ENCODE measurements at places on chromosomes 16 and 17. TPM values are rescaled to one million over a fixed set of nuclear protein-coding genes. Genes with fewer than 3 reads are reported as not detected.

The CD300E gene
- 0.42 TPM for total RNA-seq

The TVP23A gene
- total RNA-seq: 3.7 TPM

The CCDC92B gene
- 0.32 TPM for total RNA-seq

The CACNA1H gene
- total RNA-seq: 10.6 TPM

The IRX5 gene
- 0.90 TPM for total RNA-seq

The HBM gene
- total RNA-seq: 14.8 TPM

The CHST5 gene
- total RNA-seq: not detected

The YPEL2 gene
- 28.4 TPM for total RNA-seq

The SLC5A2 gene
- total RNA-seq: 0.42 TPM

DNA sequence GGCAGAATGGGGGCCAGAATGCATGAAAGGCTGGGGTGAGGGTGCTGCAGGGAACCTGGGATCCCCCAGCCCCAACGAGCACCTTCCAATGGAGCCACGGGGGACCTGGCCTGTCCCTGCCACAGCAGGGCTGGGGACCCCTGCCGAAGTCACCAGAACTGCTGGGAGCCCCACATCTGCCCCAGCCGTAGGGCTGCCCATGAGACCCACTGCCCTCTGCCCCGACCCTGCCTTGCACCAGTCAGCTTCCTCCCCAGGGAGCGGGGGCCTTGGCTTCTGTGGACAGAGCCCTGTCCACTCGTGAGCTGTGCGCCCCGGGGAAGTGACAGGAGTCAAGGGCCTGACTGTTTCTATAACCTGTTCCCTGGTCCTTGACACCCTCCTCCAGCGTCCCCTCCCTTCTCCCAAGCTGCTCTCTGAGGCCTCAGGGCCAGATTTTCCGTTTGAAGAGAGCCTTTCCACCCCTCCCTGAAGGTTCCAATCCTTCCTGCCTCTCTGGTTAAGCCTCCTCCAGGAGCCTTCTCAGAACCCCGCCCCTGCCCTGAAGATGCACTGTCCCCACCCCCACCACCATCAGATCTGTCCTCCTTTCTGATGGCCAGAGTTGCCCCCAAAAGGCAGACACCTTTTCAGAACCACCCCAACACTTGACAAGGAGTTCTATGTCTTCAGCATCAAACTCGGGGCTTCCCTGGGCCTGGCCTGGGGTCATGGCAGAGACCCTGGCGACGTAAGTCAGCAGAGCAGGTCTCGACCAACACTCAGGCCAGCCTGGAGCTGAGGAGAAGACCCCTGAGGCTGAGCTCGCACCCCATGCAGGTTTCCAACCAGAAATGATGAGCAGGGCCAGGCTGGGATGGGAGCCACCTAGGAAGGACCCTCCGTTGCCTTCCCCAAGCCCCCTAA, 10.7 kb upstream of the PRR29 start:
- no peak for DNase-seq

DNA sequence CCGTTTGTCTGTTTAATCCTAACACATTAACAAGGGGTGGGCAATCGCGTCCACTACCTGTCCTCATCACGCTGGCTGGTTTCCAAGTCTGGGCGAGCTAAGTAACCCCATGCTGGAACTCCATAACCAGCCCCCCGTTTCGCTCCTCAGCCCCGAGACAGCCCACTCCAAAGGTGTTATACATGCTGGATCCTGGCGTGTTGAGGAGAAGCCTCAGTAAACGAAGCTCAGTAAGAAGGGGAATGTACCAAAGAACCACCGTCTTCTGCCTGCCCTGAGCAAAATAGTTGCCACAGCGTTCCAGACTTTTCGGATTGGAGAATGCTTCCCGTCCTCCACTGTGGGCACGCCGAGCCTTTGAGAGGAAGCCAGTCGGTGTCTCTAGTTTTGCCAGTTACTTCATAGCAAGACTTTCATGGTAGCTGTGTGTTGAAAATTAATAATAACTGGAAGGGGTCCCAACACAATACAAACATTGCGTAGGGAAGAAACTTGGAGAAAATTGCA, 16.1 kb upstream of the C17orf78 start:
- no peak for DNase-seq

- no peak for DNase-seq
Observed at GRCh38 chr17:43766413-43767052, 7.9 kb upstream of the SOST start.

GRCh38 chr16:54462771-54463170, 176.2 kb upstream of the IRX3 start:
- no peak for DNase-seq

DNA sequence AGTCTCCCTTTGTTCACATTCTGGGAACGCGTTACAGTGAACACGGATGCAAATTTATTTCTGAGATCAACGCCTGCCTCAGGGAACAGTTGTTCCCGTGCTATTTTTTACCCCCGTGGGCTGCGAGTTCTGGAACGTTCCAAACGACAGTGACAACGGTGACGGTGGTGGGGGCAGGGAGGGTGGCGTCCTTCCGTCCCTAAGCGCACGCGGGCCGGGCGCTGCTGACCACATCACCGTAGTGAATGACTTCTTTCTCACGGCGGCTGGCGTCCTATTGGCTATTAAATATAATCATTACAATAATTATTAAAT, 45.1 kb upstream of the SSTR5 start:
- no peak for DNase-seq

DNA sequence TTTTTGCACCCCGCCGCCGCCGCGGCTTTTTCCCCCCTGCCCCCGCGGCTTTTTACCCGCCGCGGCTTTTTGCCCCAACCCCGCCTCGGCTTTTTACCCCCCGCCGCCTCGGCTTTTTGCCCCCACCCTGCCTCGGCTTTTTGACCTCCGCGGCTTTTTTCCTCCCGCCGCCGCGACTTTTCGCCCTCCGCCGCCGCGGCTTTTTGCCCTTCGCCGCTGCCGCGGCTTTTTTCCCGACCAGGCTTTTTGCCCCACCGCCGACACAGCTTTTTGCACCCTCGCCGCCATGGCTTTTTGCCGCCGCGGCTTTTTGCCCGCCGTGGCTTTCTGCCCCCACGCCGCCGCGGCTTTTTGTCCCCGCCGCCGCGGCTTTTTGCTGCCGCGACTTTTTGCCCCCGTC, 137.0 kb upstream of the TP53TG3D start:
- no peak for DNase-seq

GRCh38 chr16:88380099-88380498, 2.7 kb upstream of the ZNF469 start:
- no peak for DNase-seq

GRCh38 chr17:75845058-75845711, 981 bp upstream of the UNC13D start:
- DNase-seq: peak; percentile 64

- DNase-seq: no peak
Observed at GRCh38 chr16:50425648-50426047, 56.9 kb upstream of the BRD7 start.

DNA sequence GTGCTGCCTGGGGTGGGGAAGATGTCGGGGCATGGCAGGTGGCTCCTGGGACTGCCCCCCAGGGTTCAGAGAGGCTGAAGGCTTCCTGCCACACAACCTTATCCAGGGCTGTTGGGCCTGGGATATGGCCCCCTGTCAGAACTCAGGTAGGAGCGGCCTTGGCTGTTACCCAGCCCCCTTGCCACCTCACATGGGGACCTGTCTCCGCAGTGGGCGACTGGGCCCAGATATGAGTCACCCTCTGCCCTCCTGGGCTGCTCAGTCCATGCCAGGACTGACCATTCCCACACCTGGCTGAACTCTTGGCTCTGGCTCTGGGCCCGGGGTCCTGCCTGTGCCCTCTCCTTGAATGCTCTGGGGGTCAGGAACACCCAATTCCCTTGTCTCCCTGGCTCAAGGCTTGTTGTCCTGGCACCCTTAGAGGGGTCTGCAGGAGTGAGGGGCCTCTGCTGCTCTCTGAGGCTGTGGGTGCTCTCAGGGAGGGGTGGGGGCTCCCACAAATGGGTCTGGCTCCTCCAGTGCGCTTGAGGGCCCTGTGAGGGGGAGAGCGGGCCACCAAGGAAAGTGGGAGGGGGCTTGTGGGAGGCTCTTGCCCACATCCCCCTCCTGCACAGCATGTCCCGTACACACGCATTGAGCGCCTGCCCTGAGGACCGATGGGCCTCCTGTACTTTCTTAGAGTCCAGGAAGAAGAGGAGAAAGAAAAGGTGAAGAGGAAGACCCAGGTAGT, 36.0 kb downstream of the LGALS9 start:
- DNase-seq: no peak

DNA sequence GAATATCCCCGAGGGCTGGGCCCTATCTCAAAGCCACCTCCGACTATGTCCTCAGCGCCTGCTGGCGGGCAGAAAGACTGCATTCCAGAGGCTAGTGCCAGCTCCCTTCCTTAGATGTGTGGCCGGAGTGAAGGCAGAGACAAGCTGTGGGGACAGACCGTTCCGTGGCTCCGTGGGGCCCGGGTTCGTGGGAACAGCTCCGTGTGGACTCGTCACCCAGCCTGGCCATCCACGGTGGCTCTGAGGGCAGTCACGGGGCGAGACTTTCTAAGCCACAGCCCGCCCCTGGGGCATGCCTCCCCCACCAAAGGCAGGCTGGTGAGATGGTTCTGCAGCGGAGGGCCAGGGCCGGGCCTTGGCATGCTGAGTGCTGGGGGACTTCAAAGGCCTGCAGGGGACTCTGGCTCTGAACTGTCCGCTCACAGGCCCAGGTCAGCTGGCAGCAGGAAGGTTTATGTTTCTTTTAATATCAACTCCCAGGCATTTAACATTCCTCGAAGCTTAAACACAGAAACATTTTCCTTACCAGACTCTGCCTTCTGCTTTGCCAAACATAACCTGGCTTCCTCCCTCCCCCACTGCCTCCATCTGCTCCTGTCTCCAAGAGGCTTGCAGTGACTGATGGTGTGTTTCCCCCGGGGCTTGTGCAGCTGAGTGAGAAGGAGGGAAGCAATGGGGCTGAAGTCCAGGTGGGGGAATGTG, 50.4 kb downstream of the TIMM22 start:
- DNase-seq: no peak

DNA sequence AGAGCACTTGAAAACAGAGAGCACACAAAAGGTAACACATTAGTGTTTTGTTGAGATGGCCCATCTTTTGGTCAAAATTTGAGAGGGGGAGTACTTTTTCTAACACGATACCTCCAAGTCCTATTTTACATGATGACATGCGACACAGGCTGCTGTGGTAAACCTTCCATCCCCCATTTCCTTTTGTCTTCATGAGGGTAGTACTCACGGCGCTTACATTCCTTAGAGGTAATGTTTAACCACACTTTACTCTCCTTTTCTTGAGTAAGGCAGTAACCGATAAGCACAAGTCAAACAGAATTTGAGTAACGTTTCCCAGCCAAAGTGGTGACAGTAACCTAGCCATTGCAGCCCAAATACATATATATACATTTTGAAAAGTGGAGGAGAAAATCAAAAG, 35.8 kb upstream of the PITPNM3 start:
- DNase-seq: no peak

GRCh38 chr16:64629622-64630021, 492.2 kb downstream of the CDH11 start:
- DNase-seq: no peak

DNA sequence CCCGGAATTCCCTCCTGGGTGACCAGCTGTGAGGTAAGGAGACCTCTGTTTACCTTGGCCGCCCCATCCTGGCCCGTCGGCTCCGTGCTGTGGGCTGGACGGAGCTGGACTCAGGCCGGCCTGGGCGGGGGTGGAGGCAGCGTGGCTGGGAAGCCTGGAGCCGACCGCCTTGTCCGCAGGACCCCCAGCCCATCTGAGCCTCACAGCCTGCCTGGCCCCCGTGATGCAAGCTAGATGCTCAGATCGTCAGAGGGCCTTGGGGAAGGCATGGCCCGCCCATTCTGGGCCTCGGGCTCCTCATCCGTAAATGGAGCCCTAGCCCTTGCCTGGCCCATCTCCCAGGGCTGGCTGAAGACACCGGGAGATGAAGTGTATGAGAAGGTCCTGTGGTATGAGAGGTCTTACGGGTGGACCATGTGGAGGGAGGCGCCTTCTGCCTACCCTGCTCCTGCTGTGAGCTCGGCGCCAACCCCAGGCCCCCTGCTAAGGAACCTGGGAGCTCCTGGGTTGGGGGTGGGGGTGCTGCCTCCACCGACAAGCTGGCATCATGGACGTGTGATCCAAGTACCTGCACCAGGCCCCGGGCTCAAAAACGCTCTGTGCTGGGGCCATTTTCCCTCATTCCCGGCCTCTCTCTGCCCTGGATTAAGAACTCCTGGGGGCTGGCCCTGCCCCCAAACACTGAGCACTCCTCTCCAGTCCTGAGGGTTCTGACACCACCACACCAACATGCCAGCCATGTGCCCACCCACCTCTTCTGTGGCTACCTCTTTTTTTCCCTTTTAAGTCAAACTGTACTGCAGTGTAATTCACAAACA, 5.4 kb upstream of the P2RX1 start:
- DNase-seq: no peak

GRCh38 chr16:87705771-87706277, 60.0 kb downstream of the KLHDC4 start:
- no peak for DNase-seq

DNA sequence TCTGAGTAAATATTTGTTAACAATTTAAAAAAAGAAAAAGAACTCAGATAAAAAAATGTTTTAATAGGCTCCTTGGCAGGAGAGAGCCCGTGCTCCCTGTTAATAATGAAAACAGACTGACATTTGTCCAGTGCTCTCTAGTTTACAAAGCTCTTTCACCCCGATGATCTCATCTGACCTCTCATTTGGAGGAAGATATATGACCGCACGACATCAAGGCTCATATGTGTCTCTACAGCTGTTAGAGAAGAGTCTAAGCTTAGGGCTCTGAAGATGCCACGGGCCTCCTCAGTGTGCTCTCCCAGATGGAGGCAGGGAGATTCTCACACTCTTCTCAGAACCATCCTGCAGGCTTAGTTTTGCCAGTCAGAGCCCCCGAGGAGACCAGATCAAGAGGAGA, 280.8 kb upstream of the IRX5 start:
- no peak for DNase-seq

GRCh38 chr16:51407199-51407598, 256.1 kb upstream of the SALL1 start:
- DNase-seq: no peak

DNA sequence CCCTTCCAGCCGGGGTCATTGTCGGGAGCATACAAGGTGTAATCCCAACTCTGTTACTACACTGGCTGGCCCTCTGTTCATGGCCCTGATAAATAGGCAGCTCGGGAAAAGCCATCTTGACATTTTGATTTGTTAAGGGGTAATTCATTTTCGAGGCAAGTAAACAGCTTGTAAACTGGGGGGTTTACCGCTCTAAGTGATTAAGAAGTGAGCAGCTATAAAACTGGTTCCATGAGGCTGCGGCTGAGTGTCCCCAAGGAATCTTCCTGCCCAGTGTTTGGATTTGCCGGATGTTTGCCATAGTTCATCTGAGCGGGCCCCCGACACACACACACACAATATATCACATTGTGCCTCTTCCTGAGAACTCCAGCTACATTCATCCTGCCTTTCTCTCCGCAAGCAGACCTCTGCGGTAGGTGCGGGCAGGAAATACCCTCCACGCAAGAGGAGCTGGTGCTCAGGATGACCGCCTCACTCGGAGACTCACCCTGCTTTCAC, 92.2 kb downstream of the SOCS1 start:
- no peak for DNase-seq

- no peak for DNase-seq
Observed at GRCh38 chr16:85998868-85999729, 100.1 kb downstream of the IRF8 start.

Data from urinary bladder (tissue), 4 donors.